B cell (primary cell): ENCODE measurements at places on chromosomes 11 and 22. TPM values are rescaled to one million over a fixed set of nuclear protein-coding genes. Genes with fewer than 3 reads are reported as not detected.

GRCh38 chr11:68213135-68213515 is at the start of gene KMT5B:
Gene KMT5B (minus strand): TSS chr11:68213296. CDS start chr11:68190076, 23,220 bp downstream.
- DNase-seq, result no peak

- DNase-seq, result no peak
Measured at GRCh38 chr11:62120431-62120830, 3.4 kb upstream of the INCENP start.

- DNase-seq, result no peak
Measured at GRCh38 chr11:132846075-132846474, 686.2 kb downstream of the OPCML start.

- no peak for DNase-seq
Measured at GRCh38 chr11:120128392-120129119, 9.4 kb downstream of the TRIM29 start.

DNA sequence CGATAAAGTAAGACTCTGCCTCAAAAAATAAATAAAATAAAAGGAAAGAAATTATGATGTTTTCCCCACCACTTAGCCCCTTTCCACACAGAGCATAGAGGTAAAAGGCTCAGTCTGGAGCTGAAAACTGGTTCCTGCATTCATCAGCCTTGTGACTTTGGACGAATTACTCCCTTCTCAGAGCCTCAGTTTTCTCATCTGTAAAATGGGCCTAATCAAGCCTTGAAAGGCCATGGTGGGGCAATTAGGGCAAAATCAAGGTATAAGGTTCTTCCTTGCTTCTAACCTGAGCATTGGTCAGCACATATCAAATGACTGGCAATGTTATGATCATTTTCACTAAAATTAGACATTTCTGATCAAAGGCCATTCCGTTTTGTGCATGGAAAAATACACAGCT is 417.7 kb downstream of the MN1 start:
- DNase-seq, result no peak

DNA sequence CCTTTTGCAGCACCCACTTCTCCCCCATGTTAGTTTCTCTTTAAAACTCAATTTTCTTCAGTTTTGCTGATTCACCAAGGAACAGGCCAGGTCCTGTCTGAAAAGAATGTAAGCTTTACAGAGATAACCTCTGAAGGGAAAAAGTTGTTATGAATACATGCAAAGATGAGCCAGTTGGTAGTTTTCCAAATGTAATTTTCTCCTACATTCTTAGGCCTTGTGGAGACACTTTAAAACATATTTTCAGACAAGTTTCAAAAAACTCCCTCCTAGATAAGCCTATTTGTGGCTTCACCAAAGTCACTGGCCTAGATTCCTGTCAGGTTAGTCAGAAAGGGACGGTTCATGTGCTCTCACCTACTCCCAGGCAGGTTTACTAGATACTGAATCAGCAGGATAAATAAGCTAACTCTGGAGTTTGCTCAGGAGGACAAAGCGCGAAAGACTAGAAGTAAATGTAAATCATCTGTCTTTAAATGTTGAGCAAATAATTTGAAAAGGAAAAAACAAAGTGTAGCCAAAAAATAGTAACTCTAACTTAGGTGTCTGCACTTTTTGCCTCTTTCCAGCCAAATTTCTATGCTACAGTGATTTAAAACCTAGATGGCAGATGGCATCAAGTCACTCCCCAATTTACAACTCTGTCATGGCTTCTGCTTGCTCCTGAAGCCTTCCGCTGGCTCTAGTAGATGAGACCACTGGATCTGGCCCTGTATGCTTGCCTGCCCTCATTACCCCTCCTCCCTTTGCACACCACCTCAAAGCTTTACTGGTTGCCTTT is 4.9 kb upstream of the ATP6V1E1 start:
- DNase-seq, result no peak

- peak; percentile 13 for DNase-seq
Measured at GRCh38 chr11:88231894-88232482, 56.7 kb upstream of the RAB38 start.

GRCh38 chr11:20483931-20484330 is 96.4 kb downstream of the PRMT3 start:
- DNase-seq, result no peak

- DNase-seq, result no peak
Measured at GRCh38 chr11:8610532-8611116, 16.6 kb upstream of the STK33 start.

GRCh38 chr11:100670140-100670539 is 16.9 kb upstream of the ARHGAP42 start:
- DNase-seq, result no peak

DNA sequence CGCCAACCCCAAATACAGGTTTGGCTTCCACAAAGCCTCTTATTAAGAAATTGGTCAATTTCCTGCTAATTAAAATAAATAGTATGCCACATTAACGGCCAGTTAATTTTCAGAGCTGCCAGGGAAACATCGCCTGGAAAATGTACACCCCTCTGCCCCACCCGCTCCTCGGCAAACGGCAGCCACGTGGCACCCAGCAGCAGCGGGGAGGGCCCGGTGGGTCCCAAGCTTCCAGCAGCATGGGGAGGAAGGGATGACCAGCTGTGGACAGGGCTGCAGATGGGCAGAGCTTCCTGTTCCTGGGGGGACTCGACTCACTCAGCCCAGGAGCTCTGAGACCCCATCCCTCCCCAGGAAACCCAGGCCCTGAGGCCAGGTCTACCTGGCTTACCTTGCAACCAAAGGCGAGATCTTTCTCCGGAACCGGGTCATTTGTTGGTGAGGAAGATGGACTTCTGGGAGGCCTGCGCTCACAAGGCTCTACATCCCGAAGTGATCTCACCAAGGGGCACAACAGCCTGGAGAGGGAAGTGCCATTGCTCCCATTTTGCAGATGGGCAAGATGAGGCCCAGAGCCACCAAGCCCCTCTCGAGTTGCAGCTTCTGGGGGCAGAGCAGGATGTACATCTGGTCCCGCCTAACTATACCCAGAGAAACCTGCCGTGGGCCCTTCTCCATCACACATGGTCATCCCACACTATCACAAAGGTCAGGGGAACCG is 68.3 kb downstream of the IGLL1 start:
- DNase-seq, result no peak

Gene LRRC4C
- total RNA-seq, result 0.57 TPM in 1 of 2 replicates, not detected in the other

Gene SLC43A3
- 19.3 and 20.9 TPM in 2 replicates for total RNA-seq
